Stimulated activated CD4-positive, alpha-beta T cell treated with anti-CD3 and anti-CD28 coated beads, Interleukin-2, amount 100 ng/mL, for 4 hours (primary cell): ENCODE measurements at places on chromosomes 5 and 9.
A peak's percentile ranks its signal among the peaks of the same experiment; 100 is the strongest.

GRCh38 chr9:7140401-7140800 is 382.6 kb downstream of the KDM4C start:
- no peak for DNase-seq

DNA sequence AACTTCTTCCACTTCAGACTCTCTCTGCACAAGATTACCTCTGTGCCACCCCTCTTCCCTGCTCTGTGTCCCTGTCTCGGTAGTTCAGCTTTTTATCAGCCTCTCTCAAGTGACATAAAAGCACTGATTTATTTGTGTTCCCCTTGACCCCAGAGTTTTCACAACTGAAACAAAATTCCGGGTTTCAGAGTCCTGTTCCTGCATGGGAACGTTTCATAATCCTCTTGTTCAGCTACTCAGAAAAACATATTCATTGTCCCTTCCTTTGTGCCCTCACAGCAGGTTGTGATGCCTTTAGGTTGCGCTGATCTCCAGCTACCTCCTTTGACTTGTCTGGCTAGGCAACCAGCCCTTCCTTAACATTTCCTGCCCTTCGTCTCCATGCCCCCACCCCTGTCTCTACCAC is 13.7 kb upstream of the ITGA1 start:
- no peak for DNase-seq

- no peak for DNase-seq
Observed at GRCh38 chr9:32823101-32823500, 39.8 kb downstream of the TMEM215 start.

- DNase-seq = no peak
Observed at GRCh38 chr5:58312299-58312698, 147.6 kb downstream of the PLK2 start.

GRCh38 chr5:38830521-38831051 is 15.2 kb upstream of the OSMR start:
- no peak for DNase-seq

DNA sequence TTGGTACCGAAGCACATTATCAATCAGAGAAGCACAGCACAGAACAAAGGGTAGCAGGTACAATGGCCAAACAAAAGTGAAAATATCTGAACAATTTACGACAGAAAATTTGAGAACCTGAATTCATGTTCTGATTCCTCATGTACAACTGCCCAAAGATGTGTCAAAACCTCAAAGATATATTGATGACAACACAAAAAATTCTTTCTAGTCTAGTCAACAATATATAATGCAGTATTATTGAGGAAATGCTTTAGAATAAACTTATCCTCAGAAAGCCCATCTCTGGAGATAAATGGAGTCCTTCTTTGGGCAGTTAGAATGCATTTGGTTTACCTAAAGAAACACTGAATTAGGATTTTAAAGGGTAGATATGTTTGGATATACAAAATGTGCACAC is 6.8 kb upstream of the SMARCA2 start:
- DNase-seq = no peak

DNA sequence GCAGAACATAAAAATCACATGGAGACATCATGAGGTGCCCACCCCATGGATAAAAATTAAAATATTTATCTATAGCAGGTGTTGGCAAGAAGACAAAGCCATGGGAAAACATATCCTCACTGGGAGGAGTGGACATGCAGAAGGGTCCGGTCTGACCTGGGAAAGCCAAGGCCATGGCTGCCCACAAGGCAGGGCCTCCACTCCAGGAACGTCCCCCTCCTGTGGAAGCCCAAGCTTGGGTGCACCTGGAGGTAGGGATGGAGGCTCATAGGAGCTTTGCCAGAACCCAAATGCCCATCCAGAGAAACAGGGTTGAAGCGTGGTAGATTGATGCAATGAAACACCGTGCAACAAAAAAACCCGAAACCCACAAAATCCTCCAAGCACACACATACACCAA is 81.4 kb upstream of the COL5A1 start:
- no peak for DNase-seq

DNA sequence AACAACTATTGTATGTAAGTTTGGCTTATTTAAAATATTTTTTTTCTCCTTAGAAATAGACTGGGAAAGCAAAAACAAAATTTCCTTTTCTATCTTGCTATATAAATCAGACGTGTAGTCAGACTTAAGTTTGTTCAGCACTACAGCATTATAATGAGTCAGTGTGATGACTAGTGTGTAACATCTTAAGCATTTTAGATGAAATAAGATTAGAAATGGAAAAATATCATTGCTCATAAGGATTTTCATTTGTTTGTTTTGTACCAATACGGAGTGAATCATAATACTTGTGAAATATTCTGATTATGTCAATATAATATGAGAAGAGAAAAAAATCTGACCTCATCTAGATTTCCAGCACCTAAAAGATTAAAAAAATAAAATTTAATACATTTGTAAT is 64.7 kb upstream of the RICTOR start:
- no peak for DNase-seq

DNA sequence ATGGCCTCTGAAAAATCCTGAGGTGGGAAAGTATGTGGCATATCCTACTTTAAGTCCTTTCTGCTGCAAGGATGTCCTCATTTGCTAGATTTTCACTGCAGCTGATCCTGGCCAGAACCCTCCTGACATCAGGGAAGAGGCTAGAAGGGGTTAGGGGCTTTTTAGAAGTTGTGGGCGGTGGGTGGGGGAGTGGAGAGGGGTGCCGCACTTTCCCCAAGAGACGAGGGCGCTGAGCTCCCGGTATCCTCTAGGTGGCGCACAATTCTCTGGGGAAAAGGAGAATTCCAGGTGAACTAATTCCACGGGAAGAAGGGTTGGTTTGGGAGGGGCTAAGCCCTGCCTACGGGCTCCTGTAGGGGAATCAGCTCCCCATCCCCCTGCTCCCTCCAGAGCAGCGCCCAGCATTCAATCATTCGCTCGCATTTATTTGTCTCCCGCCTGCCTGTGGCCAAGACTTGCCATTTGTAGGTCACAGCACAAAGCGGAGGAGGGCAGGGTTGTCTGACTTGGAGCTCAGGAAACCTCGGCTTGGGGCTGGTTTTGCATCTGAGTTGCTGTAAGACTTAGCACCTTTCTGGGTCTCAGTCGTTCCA is 42.9 kb upstream of the HAND1 start:
- DNase-seq = no peak

DNA sequence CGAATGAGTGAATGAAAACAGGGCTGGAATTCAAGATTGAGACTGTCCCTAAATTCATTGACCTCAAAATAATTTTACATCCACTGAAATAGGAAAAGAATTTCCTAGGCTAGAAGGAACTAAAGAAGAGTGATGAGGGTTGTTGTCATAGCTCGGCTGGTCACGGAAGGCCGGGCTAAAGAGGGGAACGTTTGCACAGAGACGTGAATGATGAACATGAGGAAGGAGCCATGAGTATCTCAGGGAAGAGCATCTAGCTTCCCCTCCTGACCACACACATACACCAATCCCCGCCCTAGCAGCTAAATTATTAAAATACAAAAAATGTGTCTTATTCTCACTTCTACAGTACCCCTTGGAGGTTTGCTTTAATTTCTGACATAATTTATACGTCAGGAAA is 124.4 kb upstream of the ABCA1 start:
- DNase-seq = no peak

- no peak for DNase-seq
Observed at GRCh38 chr9:129280623-129281271, 102.7 kb upstream of the IER5L start.

GRCh38 chr5:88787856-88788255 is 95.1 kb downstream of the MEF2C start:
- no peak for DNase-seq

DNA sequence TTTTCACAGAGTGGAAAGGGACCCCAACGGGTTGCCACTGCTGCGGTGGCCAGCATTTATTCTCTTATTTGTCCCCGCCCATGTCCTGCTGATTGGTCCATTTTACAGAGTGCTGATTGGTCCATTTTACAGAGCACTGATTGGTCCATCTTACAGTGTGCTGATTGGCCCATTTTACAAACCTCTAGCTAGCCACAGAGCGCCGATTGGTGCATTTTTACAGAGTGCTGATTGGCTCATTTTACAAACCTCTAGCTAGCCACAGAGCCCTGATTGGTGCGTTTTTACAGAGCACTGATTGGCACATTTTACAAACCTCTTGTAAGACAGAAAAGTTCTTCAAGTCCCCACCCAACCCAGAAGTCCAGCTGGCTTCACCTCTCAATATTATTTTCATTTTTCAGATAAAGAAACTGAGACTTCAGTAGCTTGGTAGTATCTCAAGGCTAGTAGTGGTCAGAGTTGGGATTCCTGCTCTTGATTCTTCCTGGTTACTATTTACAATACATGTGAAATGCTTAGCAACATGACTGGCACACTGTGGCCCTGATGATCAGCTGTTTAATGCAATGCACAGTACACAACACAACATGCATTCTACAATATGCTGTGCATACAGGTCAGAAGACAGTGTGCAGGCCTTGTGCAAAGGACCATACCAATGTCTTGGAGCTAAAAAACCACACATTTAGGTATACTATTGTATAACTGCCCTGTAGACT is 63.6 kb upstream of the BOD1 start:
- no peak for DNase-seq

DNA sequence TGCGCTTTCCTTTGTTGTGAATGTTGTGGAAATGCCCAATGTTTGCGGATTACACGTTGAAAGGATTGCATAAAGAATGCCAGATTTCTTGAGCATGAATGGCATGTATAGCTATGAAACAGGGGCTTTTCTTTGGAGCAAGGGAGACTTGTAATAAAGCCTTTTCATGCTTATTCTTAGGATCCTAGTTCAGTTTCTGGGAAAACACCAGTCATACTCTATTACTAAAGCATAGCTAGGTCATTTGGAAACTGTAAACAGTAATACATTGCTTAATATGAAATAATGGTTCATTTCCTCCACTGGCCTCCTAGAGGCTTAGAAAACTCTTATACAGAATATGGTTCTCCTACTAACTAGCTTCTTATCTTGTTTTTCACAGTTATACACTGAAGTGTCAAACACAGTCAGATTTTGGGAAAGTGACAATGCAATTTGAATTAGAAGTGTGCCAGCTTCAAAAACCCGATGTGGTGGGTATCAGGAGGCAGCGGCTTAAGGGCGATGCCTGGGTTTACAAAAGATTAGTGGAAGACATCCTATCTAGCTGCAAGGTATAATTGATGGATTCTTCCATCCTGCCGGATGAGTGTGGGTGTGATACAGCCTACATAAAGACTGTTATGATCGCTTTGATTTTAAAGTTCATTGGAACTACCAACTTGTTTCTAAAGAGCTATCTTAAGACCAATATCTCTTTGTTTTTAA is 104.2 kb downstream of the MELK start:
- DNase-seq = no peak

GRCh38 chr5:13580058-13580457 is 364.4 kb downstream of the DNAH5 start:
- no peak for DNase-seq

- DNase-seq = no peak
Observed at GRCh38 chr5:113900816-113901215, 387.3 kb downstream of the YTHDC2 start.

- no peak for DNase-seq
Observed at GRCh38 chr9:106112935-106113334, 418.6 kb downstream of the TMEM38B start.

DNA sequence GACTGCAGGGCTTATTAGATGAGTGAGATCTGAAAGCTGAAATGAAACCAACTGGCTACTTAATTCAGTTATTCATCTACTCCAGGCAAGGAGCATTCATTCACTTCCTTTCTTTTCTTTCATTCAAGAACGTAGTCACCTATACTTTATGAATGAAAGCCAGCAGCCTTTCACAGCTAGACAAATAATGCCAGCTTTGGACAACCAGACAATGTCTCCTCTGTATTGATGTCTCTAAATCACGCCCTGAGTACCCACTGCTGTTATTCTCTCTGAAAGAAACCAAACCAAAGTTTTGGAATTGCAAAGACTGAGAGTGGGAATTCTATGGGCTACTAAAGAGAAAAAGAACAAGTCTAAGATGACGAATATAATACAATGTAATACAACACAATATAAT is 121.2 kb upstream of the PTPN3 start:
- DNase-seq = no peak

DNA sequence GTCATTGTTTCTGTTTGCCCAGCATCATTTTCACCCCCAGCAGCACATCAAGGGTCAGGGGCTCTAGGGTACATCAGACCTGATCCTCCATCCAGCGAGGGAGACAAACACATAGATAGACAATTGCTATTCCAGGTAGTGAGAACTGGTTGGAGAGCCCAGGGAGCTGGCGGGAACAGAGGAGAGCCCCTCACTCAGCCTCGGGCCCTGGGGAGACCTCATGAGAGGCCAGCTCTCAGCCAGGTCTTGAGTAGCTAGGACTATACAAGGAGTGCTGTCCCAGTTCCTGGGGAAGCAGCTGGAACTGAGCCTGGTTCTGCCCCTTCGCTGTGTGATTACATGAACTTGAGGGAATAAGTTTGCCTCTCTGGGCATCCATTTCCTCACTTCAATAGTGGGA is 80.3 kb downstream of the HRH2 start:
- DNase-seq = no peak

- no peak for DNase-seq
Observed at GRCh38 chr5:92836855-92837755, 743.9 kb downstream of the NR2F1-AS1 start.

- no peak for DNase-seq
Observed at GRCh38 chr5:128949847-128950546, 15.3 kb upstream of the SLC27A6 start.

- DNase-seq = no peak
Observed at GRCh38 chr5:56558131-56558745, 257.1 kb upstream of the MAP3K1 start.

GRCh38 chr9:97632248-97632984 is 752 bp downstream of the TSTD2 start:
- DNase-seq = no peak

GRCh38 chr9:129624168-129624759 is 1.7 kb upstream of the NTMT1 start:
- peak; percentile 48 for DNase-seq

DNA sequence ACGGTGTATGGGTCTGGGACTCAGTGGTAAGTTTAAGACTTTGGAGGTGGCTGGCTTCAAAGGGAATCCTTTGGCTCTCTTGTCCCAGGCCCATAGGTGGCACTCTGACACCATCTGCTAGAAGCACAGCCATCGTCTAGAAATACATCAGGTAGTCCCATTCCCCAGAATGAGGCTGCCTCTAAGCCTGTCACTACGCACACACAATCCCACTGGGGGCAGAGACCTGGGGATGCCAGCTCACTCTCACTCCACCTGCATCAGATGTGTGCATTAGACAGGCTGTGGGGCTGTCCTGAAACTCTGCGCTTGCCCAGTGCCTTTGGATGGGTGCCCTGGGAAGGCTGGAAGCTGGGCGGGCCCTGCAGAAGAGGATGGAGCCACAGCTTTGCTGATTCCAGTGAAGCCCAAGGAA is 127.5 kb upstream of the PANK3 start:
- no peak for DNase-seq

GRCh38 chr5:88882276-88883038 is 527 bp downstream of the MEF2C start:
- no peak for DNase-seq

- DNase-seq = no peak
Observed at GRCh38 chr5:62791059-62791458, 212.4 kb downstream of the LRRC70 start.
